Vagina (tissue), 2 donors: ENCODE measurements at places on chromosomes 13 and 19. TPM values are rescaled to one million over a fixed set of nuclear protein-coding genes. Genes with fewer than 3 reads are reported as not detected.

Gene CBLC
- total RNA-seq: 42.2 TPM

Gene IZUMO2
- total RNA-seq: not detected

Gene ATP11A
- 33.4 TPM for total RNA-seq

Gene ZMYM5
- total RNA-seq: 20.9 TPM

GRCh38 chr13:113051641-113052040 is 54.0 kb upstream of the F7 start:
- no peak for DNase-seq

DNA sequence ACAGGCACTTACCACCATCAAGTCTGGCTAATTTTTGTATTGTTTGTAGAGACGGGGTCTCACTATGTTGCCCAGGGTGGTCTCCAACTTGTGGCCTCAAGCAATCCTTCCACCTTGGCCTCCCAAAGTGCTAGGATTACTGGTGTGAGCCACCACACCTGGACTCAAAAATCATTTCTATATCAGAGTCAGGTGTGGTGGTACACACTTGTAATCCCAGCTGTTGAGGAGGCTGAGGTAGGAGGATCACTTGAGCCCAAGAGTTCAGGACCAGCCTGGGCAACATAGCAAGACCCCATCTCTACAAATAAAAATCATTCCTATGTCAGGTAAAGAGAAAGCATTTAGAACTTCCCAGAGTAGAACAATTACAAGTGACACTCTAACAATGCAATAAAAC is 48.4 kb downstream of the MYO9B start:
- DNase-seq: no peak

GRCh38 chr19:5250127-5250659 is 90.4 kb downstream of the PTPRS start:
- no peak for DNase-seq

GRCh38 chr13:102774591-102775520 is 1.3 kb upstream of the TEX30 start:
- no peak for DNase-seq

DNA sequence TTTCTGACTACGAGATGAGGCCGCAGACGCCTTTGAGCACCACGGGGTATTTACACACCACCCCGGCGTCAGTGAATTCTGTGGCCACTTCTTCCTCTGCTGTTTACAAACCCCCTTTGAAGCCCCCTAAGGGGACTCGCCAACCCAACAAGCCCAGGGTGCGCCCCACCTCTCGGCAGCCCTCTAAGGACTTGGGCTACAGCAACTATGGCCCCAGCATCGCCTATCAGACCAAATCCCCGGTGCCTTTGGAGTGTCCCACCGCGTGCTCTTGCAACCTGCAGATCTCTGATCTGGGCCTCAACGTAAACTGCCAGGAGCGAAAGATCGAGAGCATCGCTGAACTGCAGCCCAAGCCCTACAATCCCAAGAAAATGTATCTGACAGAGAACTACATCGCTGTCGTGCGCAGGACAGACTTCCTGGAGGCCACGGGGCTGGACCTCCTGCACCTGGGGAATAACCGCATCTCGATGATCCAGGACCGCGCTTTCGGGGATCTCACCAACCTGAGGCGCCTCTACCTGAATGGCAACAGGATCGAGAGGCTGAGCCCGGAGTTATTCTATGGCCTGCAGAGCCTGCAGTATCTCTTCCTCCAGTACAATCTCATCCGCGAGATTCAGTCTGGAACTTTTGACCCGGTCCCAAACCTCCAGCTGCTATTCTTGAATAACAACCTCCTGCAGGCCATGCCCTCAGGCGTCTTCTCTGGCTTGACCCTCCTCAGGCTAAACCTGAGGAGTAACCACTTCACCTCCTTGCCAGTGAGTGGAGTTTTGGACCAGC is 5.3 kb downstream of the SLITRK5 start:
- DNase-seq: no peak

- DNase-seq: no peak
These were observed 311.5 kb downstream of the RFC3 start for GRCh38 chr13:34129436-34129835.

DNA sequence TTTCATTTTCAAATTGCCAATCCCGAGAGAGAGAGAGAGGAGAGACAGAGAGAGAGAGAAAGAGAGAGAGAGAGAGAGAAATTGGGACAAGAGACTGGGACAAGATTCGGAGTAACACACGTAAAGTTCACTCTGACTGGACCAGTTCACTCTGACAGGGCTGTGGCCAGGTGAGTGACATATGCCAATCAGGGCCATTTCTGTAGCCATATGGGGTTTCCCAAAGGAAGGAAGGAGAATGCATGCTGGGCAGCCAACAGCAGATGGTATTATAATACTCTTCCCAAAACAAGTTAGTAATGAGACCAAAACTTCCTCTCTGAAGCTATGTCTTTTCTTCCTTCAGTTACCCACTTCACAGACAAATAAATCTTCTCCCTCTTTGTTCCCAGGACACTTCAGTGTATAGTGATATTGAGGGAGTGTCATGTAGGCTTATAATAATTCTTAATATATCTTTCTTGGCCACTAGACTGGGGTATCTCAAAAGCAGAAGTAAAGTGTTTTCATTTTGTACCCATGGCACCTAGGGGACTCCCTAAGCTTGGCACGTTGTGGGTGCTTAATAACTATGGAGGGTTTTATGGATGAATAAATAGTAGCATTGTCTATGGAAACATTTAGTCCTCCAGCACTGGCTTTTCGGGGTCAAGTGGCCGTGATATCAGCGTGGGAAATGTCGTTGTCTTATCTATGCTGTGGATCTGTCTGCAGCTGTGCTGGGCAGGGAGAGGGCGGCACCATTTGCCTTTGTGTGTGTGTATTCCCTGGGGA is 51.6 kb downstream of the SERP2 start:
- DNase-seq: no peak

DNA sequence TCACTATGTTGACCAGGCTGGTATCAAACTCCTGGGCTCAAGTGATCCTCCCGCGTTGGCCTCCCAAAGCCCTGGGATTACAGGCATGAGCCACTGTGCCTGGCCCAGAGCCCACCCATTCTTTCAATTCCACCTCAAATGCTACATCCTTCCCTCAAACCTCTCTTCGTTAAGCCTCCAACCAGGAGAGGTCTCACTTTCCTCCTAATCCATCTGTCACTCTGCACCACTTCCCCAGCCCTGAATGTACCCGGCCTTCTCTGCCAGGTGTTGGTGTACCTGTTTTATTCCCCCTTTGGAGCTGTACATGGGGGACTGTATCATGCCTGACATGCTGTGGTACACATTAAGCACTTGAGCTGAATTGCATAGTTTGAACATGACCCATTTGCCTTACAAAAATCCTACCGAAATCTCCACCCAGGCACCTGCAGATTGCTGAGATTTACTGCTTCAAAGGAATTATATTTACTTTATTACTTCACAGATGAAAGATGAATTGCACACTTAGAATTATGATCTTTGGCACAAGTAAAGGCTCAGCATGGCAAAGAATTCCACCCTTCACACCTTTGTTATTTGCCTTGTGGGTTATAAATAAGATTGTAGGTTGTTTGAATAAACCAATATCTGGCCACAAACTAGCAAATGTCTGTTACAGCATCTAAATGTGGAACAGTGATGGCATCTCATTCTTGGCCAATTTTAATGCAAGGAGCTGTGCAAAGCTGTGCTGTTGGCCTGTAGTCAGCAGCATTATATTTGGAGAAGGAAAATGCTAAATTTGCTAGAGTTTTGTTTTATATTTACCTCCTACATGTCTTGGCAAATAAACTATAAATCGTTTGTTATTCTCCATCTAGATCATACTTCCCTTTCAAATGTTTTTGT is 15.6 kb upstream of the WASF3 start:
- DNase-seq: no peak
